Muscle of leg (tissue), 16 donors: ENCODE measurements at places on chromosomes 4 and X. TPM values are rescaled to one million over a fixed set of nuclear protein-coding genes. Genes with fewer than 3 reads are reported as not detected.

Gene RASL11B
- 7.5 TPM for total RNA-seq

Gene IL13RA1
- 27.5 TPM for total RNA-seq

DNA sequence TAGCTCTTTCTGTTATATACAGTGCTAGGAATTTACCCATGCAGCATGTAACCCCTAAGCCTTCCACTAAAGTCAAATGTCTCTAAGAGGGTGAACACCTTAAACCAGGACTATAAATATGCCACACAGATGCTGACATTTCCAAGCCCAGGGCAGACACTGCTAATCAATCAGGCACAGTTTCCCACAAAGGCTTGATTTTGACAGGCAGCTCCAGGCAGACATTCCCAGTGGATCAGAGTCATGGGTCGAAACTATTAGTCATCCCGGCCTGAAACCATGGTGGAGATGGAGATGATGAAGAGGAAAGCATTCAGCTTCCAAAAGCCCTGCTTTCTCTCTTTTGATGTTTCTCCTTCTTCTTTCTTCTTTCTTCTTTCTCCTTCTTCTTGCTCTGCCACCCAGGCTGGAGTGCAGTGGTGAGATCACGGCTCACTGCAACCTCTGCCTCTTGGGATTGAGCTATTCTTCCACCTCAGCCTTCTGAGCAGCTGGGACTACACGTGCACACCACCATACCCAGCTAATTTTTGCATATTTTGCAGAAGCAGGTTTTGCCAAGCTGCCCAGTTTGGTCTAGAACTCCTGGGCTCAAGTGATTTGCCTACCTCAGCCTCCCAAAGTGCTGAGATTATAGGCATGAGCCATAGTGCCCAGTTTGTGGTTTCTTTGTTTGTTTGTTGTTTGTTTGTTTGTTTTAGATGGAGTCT, 21.0 kb upstream of the SORCS2 start:
- H3K27me3 ChIP-seq, result no peaks in the 10 kb centered on the region
- no peaks in the 10 kb centered on the region for H3K36me3 ChIP-seq
- H3K27ac ChIP-seq, result no peak overlapping the region
- peaks cover 12% of the 10 kb centered on the region for H3K4me1 ChIP-seq
- no peak overlapping the region for H3K4me3 ChIP-seq

DNA sequence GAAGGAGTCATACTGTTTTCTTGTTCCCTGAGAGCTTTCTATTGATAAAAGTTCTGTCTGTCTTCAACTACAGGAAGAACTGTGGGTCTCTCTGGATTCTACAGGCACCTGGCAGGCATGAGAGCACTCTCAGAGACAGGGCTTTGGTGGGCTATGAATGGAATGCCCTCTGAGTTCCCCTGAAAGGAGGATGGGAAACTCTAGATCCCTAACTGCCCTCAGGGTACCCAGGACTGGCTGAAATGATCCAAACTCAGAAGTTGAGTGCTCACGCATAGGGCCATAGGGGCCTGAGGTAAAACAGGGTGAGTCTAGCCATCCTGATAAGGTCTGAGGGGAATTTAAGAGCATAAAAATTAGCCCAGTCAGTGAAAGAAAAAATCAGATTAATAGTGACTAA, 59.0 kb upstream of the SCRG1 start:
- H3K27ac ChIP-seq, result no peak overlapping the region
- no peaks in the 10 kb centered on the region for H3K36me3 ChIP-seq
- no peak overlapping the region for H3K4me3 ChIP-seq
- no peaks in the 10 kb centered on the region for H3K27me3 ChIP-seq
- DNase-seq, result no peak

DNA sequence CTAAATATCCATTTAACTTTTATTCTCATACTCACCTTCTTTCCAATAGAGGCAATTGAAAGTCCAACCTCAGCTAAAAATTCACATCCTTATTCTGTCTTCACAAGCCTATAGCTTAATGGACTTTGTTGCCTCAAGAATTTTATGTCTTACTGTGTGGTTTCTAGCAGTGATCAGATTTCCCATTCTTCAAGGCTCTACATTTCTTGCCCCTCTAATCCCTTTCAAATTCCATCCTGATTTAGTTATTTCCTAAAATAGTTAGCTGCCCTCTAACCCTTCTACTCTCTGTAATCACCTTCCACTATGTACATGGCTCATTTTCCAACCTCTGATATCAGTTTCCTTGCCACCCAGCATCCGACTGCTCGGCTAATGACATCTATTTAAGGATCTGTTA, 204.1 kb upstream of the CENPE start:
- H3K4me1 ChIP-seq, result no peaks in the 10 kb centered on the region
- H3K27me3 ChIP-seq, result no peaks in the 10 kb centered on the region
- no peak overlapping the region for H3K4me3 ChIP-seq
- DNase-seq, result no peak
- no peak overlapping the region for H3K27ac ChIP-seq
- H3K36me3 ChIP-seq, result no peaks in the 10 kb centered on the region

DNA sequence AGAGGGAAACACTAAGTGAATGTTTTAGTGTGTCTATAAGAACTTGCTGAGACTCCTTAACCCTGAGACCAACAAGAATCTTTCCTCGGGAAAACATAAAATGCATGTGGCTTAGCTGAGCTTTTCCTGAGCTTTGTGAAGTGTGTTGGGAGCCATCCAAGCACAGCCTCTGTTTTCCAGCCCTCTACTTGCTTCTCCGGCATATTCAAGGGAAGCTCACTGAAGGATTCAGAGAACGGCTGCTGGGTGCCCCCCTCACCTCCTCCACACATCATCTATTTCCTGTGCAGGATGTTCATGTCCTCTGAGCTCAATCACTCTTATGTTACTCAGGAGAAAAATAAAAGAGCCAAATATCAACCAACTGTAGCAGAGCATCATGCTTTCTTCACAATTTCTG, 492.1 kb downstream of the IL15 start:
- no peak overlapping the region for H3K4me3 ChIP-seq
- peak; percentile 89 for DNase-seq
- peaks cover 3% of the 10 kb centered on the region for H3K36me3 ChIP-seq
- H3K4me1 ChIP-seq, result no peaks in the 10 kb centered on the region

Gene GPR82
- 0.04 TPM for total RNA-seq

GRCh38 chr4:16866974-16867373, 31.5 kb downstream of the LDB2 start:
- DNase-seq, result no peak
- H3K27ac ChIP-seq, result no peak overlapping the region
- H3K4me1 ChIP-seq, result peaks cover 3% of the 10 kb centered on the region

Gene KIAA1210
- total RNA-seq, result 0.18 TPM

Gene MAGEA2
- not detected for total RNA-seq

Gene PCSK1N
- not detected for total RNA-seq

GRCh38 chr4:30402276-30402675, 317.9 kb upstream of the PCDH7 start:
- H3K4me1 ChIP-seq, result no peaks in the 10 kb centered on the region
- no peak for DNase-seq
- H3K4me3 ChIP-seq, result no peak overlapping the region
- H3K27me3 ChIP-seq, result no peaks in the 10 kb centered on the region
- H3K36me3 ChIP-seq, result no peaks in the 10 kb centered on the region

GRCh38 chrX:153649178-153649914, 2.3 kb downstream of the DUSP9 start:
- H3K27ac ChIP-seq, result no peak overlapping the region
- peaks cover 13% of the 10 kb centered on the region for H3K4me1 ChIP-seq
- peaks cover 51% of the 10 kb centered on the region for H3K27me3 ChIP-seq
- no peak for DNase-seq
- H3K4me3 ChIP-seq, result no peak overlapping the region

- DNase-seq, result no peak
- H3K27me3 ChIP-seq, result peaks cover 4% of the 10 kb centered on the region
- no peaks in the 10 kb centered on the region for H3K4me1 ChIP-seq
- H3K27ac ChIP-seq, result no peak overlapping the region
- H3K4me3 ChIP-seq, result no peak overlapping the region
These were observed 22.8 kb upstream of the GPR78 start for GRCh38 chr4:8557151-8558076.

GRCh38 chr4:41385481-41385880, 128.8 kb downstream of the UCHL1 start:
- H3K4me3 ChIP-seq, result no peak overlapping the region
- H3K36me3 ChIP-seq, result no peaks in the 10 kb centered on the region
- H3K4me1 ChIP-seq, result peaks cover 15% of the 10 kb centered on the region
- H3K27ac ChIP-seq, result peak overlapping the region; percentile 32
- no peaks in the 10 kb centered on the region for H3K27me3 ChIP-seq

GRCh38 chr4:100935090-100935489, 412.2 kb downstream of the PPP3CA start:
- no peak overlapping the region for H3K27ac ChIP-seq
- no peaks in the 10 kb centered on the region for H3K4me1 ChIP-seq
- DNase-seq, result no peak
- H3K36me3 ChIP-seq, result no peaks in the 10 kb centered on the region
- H3K4me3 ChIP-seq, result no peak overlapping the region

- H3K4me3 ChIP-seq, result no peak overlapping the region
- H3K27me3 ChIP-seq, result no peaks in the 10 kb centered on the region
- no peak overlapping the region for H3K27ac ChIP-seq
- H3K36me3 ChIP-seq, result no peaks in the 10 kb centered on the region
These were observed 15.0 kb upstream of the STK32B start for GRCh38 chr4:5036239-5036638.

DNA sequence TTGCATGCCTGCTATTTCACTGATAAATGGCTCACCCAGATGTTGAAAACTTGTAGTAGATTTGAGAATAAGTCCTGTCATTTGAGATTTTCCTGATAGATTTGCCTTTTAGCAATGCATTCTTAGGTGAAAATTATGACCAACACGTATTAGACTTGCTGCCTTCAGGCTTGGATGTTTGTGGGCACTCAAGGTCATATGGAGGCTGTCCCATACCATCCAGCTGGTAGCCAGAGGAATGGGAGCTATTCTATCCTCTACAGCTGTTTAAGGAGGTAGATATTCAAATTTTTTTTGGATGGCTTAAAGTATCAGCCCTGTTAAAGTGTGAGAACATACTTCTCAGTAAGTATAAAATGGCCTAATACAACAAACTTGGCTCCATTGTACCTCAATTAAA, 34.7 kb downstream of the RTL3 start:
- H3K27ac ChIP-seq, result peak overlapping the region; percentile 84
- DNase-seq, result peak; percentile 47
